ENCODE measurements at places on chromosomes 1 and 21.

DNA sequence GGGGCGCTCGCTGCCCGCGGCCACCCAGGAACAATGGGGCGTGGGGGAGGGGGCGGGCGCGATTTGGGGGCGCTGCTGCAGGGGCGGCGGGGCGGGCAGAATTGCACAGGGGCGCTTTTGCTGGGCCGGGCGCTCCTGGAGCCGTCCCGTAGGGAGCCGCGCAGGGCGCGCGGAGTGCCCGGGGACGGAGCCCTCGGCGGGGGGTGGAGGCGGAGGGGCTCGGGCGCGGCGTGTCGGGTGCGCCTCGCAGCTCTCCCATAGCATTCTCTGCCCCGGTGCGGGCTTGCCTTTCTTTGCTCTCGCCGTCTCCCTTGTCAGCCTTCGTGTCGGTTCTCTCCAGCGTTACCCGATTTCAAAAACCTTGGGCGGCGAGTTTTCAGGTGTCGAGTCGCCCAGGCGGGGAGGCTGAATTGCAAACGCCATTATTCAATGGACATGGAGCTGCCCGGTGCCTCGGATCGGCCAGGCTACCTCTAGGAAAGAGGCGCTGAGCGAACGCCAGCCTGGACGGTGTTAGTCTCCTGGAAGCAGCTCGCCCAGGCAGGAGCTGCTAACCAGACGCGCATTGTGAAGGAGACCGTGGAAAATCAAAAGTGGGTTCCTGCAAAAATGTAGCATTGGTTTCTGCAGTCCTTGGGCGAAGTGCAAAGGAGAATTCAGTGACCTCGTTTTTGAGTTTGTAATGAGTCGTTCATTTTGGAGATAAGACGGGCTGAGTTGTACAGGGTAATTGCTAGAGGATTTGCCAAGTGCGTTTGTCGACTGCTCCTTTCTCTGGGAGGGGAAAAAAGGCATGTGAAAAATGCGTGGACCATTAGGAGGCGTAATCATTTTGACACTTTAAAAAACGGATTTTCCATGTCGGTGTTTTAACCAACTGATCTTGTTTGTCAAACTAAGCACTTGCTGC lies 626 bp downstream of the CXADR start:
- peak; percentile 18 for DNase-seq

- peak; percentile 7 for DNase-seq
Observed at GRCh38 chr1:47738560-47739182, 258.5 kb downstream of the TRABD2B start.

DNA sequence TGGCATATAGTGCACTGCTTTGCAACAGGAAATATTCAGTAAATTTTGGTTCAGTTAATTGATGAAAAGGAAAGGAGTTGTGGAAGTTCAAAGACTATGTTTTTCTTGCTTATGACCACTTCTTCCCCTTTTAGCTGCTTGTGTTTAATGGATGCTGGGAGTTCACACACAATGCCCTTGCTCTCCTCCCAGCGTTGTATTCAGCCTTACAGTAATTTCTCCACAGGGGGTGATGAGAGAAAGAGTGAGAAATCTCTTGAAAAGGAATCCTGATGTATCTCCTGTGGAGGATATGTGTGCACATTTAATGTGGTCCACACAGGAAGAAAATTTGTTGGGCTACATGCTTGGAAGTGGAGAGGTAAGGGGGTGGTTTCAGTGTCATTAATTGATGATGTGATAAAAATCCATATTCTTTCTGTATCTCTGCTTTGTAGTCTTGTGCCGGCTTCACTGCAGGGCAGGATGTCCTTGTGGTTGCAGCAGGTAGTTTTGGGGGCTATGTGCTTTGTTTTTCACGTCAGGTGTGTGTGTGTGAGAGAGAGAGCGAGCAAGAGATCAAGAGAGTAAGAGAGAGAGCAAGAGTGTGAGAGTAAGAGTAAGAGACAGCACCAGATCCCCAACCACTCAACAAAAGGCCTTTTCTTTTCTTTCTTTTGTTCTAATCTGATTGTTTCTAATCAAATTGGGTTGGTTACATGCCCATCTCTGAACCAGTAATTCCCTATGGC lies 204.4 kb downstream of the RWDD3 start:
- DNase-seq, result no peak

DNA sequence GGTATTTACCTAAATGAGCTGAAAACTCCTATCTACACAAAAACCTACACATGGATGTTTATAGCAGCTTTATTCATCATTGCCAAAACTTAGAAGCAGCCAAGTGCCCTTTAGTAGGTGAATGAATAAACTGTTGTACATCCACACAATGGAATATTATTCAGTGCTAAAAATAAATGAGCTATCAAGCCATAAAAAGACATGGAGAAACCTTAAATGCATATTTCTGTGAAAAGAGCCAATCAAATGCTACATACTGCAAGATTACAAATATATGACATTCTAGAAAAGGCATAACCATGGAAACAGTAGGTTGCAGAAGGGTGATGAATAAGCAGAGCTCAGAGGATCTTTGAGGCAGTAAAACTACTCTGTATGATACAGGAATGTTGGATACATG lies 23.3 kb downstream of the ABCB10 start:
- DNase-seq, result no peak

- DNase-seq, result no peak
Observed at GRCh38 chr1:29331309-29331708, 95.0 kb downstream of the PTPRU start.

DNA sequence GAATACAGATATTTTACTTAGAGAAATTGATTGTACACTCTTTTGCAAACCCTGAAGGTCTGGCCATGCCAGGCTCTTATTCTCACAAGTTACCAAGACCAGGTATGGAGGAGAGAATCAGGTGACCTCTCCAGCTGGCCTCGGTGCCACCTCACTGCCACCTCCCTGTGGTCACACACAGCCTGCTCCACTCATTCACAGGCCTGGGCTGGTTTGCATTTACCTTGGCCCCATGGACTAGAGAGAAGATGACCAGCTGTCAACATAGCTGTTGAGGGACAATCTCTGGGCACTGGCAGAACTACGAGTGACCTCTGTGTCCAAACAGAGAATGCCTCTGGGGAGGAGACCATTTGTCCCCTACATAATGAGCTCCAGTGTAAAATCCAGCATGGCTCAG lies 291.2 kb upstream of the RUNX1 start:
- no peak for DNase-seq

DNA sequence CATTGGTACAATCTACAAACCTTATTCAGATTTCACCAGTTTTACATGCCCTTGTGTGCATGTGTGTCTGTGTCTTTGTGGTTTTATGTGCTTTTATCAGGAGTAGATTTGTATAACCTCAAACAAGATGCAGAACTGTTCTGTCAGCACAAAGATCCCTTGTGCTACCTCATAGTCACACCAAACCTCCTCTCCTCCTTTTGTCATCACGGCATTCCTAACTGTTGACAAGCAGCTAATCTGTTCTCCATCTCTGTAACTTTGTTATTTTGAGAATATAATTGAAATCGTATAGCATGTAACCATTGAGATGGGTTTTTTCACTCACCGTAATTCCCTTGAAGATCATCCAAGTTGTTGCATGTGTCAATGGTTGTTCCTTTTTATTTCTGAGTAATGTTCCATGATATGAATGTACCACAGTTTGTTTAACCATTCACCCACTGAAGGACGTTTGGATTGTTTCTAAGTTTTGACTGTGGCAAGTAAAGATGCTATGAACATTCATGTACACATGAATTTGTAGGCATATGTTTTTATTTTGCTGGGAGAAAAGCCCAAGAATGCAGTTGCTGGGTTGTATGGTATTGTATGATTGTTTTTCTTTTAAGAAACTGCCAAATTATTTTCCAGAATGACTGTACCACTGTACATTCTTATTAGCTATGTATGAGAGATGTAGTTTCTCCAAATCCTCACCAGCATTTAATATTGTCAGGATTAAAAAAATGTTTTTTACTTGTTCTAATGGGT lies 78.1 kb upstream of the B3GALT2 start:
- no peak for DNase-seq

DNA sequence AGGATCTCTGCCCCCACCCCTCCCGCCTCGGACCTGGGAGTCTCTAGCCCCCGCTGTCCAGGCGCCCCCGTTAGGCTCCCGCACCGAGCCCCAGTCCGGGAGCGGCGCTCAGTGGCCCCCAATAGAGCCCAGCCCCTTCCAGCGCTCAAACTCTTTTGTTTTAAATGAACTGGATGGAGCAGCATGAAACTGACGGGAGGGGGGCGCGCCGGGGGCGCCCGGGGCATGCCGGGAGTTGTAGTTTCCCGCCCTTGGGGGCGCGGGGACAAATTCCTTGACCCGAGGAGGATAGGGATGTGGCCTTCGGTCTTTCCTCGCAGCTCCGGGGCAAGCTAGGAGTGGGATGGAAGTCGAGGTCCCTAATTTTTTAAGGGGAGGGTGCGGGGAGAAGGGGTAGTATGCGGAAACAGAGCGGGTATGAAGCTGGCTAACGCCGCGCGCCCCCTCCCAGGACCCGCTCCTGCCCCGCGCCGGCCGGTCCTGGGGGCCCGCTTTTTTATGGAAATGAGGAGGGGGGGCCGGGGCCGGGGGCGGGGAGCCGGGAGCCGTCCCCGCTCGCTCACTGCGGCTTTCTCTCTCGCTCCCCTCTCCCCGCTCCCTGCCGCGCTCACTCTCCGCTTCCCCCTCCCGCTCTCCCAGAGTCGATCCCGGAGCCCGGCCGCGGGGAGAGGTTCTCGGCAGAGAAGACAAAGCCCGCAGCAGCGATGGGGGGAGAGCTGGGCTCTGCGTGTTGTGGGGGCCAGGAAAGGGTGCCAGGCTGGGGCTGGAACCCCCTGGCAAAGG lies at the start of gene MEX3A:
Gene MEX3A (minus strand): TSS at position 157 of the 783 bp plus-strand sequence. CDS start 467 bp downstream, outside the sequence.
- peak; percentile 71 for DNase-seq

- DNase-seq, result peak; percentile 15
Observed at GRCh38 chr1:43648876-43649477, 972 bp upstream of the KDM4A start.

All from activated CD8-positive, alpha-beta T cell treated with anti-CD3 and anti-CD28 coated beads for 36 hours (primary cell).